ENCODE measurements at places on chromosomes 3 and 15.

DNA sequence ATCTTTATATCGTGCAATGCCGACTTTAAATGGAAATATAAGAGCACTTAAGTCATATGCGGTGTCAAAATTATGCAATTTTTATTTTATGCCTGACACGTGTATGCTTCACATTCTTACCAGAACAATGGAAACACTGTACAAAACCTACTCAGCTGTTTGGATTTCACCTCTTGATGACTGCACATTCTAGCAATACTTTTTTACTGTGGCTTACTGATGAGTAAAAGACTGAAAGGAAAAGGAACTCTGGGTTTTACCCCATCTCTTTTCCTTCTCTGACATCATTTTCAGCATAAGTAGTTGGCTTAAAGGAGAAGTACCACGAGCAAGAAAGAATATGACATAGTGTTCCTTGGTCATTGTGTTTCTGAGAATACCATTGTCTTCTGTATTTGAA, 142.8 kb downstream of the POLR2M start:
- DNase-seq = no peak

DNA sequence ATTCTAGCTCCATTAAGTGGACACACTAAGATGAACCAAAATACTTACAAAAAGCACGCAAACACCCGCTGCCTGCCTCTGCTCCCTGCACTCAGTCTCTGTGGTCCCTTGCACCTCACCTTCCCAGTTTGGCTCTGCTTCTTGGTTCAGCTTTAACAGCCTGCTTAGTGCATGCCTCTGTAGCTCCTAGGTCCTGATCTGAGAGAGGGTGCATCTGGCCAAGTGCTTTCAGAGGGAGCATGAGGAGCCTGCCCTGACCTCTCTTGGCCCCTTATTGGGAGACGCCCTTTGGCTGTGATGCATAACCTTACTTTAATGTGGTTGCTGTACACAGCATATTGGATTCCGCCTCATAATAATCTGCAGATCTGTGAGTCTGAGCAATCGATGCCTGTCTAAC, 21.2 kb upstream of the ATP10A start:
- DNase-seq = no peak

- DNase-seq = no peak
Measured at GRCh38 chr15:97989299-97989698, 28.8 kb downstream of the ARRDC4 start.

DNA sequence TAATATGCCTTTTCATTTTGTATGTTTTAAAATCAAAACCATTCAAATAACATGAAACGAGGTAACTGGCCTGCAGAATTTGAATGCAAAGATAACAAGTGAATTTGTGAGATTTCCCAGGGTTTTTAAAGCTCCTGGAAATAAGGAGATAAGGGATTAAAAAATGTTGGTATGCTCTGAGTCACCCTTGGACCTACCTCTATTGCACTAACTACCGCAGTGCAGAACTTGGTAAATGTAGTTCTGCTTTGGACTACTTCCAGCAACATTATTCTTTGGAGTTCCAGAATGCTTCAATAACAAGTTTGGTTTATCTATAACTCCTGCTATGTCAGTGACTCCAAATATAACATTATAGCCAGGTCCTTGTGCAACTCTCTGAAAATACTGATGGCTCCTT, 201.7 kb downstream of the GAP43 start:
- DNase-seq = no peak

- no peak for DNase-seq
Measured at GRCh38 chr3:119340014-119340413, 45.8 kb downstream of the ARHGAP31 start.

GRCh38 chr3:7789324-7789723, 712.3 kb upstream of the LMCD1 start:
- DNase-seq = no peak

- no peak for DNase-seq
Measured at GRCh38 chr3:94972066-94972465, 909.2 kb downstream of the NSUN3 start.

GRCh38 chr3:139561959-139562676, 22.6 kb upstream of the RBP1 start:
- peak; percentile 73 for DNase-seq

GRCh38 chr3:50862221-50862620, 187.5 kb downstream of the DOCK3 start:
- DNase-seq = peak; percentile 16

- DNase-seq = no peak
Measured at GRCh38 chr3:18428036-18428435, 2.9 kb upstream of the SATB1 start.

DNA sequence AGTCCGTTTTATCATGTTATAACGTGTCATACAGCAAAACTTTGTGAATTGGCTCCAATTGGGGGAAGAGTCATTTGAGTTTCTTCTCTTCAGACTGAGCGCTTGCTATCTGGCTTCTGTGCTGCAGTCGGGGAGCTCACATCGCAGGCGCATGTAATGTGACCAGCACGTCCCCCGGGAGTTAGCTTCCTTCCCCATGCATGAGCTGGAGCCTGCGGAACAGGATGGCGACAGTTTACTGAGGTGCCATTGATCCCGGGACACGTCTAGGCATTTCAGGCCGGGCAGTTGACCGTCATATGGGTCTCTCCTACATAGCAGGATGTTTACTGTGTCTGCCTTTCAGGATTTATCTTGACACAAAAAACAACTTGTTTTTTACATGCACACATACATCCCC, 44.8 kb downstream of the CMTM8 start:
- no peak for DNase-seq

- no peak for DNase-seq
Measured at GRCh38 chr15:60572541-60573421, 93.8 kb upstream of the ICE2 start.

Measured in H7 (cell line).